CMK (cell line): ENCODE measurements at places on chromosomes 11 and 22.
A peak's percentile ranks its signal among the peaks of the same experiment; 100 is the strongest.

- DNase-seq: no peak
These were observed 76.9 kb upstream of the EED start for GRCh38 chr11:86167499-86168164.

- peak; percentile 92 for DNase-seq
These were observed at the start of gene BCL2L13 for GRCh38 chr22:17638432-17639246. Gene BCL2L13 (plus strand): TSS chr22:17638757. CDS start chr22:17655712, 16,955 bp downstream.

- DNase-seq: no peak
These were observed 22.2 kb upstream of the OR10D3 start for GRCh38 chr11:124160986-124161385.

DNA sequence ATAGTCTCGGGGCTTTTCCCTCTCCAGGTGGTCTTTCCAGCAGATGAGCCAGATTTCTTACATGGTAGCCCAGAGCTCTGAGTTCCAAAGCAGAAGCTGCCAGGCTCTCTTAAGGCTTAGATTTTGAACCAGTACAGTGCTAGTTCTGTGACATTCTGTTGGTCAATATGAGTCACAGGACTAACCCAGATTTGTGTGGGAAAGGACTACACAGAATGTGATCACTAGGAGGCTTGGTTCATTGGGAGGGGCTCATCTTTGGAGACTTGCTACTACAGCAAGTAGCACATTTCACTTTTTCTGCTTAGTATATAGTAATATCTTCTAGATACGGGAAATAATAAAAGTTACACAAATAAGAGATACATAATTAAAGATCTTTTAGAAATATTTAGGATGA is 24.1 kb downstream of the RNF214 start:
- DNase-seq: no peak

DNA sequence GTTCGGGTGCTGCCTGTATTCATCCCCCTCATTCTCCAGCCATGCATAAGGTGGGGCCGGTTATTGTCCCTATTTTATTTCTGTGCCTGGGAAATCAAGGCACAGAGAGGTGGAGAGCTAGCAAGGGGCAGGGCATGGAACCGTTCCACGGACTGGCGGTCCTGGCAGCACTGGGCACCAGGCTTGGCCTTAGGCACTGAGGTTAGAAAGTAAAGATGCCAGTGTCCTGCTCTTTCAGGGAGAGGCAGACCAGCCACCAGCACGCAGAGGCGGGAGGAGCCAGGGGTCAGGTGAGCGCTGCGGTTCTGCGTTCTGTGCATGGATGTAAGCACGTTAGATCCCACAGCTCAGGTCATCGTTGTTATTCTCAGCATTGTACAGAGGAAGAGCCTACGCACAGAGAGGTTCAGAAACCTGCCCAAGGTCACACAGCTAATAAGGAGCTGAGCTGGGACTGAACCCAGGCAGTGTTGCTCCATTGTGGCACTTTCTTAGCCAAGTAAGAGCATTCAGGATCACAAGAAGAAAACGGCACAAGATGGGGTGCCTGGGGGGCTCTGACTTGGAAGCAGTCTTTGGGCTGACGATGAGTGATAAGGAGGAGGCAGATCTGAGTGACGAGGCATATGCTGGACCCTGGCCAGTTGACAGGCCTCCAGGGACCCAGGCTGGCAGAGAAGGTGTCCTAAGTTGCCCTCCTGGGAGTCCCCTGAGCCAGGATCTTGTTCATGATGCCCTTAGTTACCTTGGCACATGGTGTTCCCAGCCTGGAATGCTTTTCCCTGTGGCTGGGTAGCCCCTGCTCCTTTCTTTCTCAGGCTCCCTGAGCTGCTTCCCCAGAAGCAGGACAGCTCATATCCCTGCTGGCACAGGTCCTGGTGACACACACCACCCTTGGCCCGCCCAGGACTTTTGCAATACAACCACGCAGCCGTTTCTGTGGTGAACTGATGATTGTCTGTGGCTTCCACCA is 41.1 kb downstream of the OSBPL5 start:
- DNase-seq: no peak

GRCh38 chr11:98155696-98156095 is 865.1 kb upstream of the CNTN5 start:
- no peak for DNase-seq

DNA sequence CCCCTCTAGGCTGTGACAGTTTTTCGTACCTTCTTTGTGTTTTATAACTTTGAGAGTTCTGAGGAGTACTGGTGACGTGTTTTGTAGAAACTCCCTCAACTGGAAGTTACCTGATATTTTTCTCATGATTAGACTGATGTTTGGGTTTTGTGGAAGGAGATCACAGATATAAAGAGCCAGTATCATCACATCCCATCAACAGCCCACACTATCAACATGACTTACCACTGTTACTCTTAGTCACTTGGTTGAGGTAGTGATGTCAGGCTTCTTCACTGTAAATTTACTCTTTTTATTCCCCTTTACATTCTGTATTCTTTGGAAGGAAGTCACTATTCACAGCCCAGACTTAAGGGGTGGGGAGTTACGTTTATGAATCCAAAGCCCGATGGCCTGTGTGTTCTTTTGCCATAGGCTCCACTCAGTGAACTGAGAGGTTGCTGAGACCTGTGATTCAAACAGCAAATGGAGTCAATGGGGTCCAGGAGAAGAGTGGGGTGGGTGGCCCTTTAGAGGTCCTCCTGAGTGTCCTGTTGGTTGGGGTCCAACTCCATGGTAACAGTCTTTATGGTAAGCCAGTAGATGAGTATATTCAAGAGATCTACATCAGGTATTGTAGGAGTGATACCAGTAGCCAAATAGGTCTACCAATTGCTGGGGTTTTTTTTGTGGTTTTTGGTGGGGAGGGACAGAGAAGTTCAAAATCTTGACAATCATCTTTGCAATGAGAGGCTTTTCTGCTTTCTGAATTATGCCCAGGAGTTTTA is 15.2 kb upstream of the MS4A4E start:
- DNase-seq: no peak

GRCh38 chr11:61278001-61278470 is 17.1 kb downstream of the VWCE start:
- DNase-seq: no peak

DNA sequence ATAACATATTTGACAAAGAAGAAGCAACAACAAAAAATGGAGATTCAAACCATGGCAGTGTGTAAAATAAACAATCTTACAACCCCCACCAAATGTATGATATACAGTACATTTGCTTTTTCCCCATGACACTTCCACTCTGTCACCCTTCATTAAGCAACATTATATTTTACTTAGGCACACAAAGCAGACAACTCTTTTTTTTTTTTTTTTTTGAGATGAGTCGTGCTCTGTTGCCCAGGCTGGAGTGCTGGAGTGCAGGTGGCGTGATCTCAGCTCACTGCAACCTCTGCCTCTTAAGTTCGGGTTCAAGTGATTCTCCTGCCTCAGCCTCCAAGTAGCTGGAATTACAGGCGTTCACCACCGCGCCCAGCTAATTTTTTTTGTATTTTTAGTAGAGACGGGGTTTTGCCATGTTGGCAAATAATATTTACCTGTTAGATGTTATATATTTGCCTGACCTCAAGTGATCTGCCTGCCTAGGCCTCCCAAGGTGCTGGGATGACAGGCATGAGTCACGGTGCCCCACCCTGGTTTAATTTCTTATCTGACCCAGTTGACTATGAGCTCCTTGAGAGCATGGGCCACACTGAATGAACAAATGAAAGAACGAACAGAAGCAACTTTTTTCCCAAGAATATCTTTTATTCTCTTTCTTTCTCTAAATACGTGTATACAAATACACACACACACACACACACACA is 5.5 kb upstream of the PCF11 start:
- no peak for DNase-seq

DNA sequence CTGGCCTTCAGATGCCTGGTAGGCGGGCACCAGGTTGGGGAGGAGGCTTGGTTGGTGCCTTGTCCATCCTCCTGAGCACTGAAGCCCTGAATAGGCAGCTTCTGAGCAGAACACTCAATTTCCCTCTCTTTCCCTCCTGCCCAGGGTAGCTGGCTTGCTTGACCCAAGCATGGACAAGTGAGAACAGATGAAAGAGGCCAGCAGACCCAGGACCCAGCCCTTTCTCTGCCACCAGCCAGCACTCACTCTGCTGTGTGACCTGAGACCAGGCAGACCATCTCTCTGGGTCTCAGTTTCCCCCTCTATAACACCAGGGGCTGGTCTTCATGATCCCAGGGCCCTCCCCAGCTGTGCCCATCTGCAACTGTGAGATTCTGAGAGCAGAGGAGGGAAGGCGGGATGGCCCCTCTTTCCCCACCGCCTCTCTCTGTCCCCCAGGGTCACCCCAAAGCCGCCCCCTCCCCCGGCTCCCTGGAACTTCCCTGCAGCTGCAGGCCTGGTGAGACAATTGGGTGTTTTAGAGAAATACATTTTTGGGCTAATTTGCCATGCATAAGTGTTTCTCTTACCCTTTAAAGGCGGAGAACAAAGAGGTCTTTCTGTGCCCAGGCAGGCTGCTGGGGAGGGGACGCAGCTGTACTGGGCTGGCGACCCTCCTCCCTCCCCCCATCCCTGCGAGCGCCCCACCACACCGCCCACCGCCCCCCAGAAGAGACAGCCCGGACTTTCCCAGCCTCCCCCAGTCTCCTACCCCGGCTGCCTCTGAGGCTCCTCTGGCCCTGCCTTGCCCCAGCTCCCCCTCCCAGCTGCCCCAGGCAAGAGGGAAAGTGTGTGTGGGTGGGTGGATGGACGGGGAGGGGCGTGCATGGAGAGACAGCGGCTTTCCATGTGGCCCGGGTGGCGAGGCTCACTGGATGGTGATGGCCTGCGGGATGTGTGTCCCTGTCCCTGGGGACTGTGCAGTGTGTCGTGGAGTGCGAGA is 30.8 kb upstream of the PICK1 start:
- no peak for DNase-seq

DNA sequence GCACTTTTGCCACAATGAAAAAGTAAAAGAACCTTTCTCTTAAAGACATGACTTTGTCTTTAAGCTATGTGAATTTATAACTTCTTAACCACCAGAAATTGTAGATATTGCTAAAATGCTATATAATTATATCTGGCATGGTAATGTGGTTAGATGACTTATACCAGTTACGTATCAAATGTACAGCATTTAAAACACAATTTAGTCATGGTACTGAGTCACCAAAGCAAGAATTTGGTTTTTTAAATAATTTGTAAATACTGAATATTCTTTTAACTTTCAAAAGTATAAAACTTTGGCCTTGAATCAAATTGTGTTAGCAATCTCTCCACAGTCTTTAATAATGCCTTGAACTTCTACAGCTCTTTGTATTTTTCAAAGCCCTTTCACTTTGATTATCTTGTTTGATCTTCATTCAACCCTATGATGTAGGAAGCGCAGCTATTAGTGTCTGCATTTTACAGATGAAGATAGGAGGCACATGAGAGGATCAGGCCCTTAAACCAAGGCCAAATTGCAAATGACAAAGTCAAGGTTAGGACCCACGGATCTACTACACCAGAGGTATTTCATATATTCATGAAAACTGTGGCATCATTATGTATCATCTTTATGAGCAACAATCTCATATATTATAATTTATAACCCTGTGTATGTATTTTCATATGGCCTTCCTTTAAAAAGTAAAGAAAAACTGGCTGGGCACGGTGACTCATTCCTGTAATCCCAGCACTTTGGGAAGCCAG is 4.4 kb upstream of the SYTL2 start:
- DNase-seq: no peak

DNA sequence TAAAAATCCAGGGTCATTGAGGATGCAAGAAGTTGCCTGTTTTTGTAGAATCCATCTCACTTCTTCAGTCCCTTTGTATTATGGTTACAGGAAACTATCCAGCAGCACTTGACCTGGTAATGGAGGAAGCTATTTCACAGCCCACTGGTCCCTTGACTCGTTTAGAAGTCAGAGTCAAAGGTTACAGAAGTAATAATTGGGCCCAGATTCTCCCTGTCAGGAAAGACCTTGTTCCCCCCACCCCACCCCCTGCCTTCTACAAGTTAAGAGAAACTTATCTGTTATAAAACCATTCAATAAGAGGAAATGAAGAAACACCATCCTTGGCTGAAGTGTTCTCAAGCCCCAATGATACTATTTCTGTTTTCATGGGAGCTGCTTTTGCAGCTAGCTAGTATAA is 65.8 kb downstream of the CSTPP1 start:
- no peak for DNase-seq

GRCh38 chr11:33533386-33534052 is 167.1 kb downstream of the C11orf91 start:
- DNase-seq: no peak

DNA sequence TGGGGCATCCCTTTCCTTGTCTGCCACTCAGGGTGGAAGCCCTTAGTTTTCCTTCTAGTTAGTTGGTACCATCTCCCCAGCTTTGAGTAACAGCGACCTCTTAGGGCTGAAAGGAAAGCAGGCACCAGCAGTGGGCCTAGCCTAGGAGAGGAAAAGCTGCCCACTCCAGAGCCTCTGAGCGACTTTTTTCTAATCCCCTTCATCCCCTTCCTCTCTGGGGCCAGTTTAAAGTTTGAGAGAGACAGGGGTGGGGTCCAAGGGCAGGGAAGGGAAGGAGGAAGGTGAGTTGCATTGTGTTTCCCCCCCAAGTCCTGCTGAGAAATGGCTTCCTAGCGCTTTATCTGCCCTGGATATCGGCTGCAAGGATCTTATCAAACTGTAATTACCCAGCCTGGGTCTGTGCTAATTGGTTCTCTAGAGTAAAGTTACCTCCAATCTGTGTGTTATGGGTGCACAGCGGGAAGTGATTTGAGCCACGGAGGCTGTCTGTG is 573.9 kb upstream of the CADM1 start:
- DNase-seq: no peak

DNA sequence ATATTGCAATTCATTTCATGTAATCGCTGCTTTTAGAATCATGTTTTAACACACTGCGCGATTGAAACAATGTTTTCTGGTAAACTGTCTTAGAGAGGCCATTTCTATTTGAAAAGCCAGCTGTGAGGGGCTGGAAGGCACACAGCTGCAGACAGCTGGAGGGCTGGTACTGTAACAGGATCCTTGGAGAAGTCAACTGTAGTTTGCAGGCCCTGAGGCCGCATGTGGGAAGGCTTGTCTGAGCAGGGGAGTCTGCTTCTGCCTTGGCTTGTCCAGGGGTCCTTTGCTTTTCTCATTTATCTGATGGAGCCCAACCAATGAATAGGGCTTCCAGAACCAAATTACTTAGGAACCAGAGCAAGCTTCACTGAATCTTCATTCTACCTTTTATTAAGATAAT is 313.5 kb downstream of the BLID start:
- DNase-seq: no peak

DNA sequence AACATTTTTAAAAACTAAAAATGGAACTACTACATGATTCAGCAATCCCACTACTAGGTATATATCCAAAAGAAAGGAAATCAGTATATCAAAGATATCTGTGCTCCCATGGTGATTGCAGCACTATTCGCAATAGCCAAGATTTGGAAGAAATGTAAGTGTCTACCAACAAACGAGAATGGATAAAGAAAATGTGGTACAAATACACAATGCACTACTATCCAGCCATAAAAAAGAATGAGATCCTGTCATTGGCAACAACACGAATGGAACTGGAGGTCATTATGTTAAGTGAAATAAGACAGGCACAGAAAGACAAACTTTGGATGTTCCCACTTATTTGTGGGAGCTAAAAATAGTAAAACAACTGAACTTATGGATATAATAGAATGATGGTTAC is 575.9 kb upstream of the CCDC90B start:
- DNase-seq: no peak
